Upper lobe of right lung (tissue), 1 donor: ENCODE measurements at places on chromosomes 5 and 9. TPM values are rescaled to one million over a fixed set of nuclear protein-coding genes. Genes with fewer than 3 reads are reported as not detected.

GRCh38 chr9:114696814-114697544 lies 15.0 kb upstream of the TEX48 start:
- H3K27ac ChIP-seq: no peak overlapping the region
- H3K36me3 ChIP-seq: no peaks in the 10 kb centered on the region
- no peak for DNase-seq
- H3K4me1 ChIP-seq: no peaks in the 10 kb centered on the region
- H3K27me3 ChIP-seq: no peaks in the 10 kb centered on the region

GRCh38 chr5:174046558-174046957 lies 1.1 kb downstream of the NSG2 start:
- H3K4me3 ChIP-seq: no peak overlapping the region
- no peak for DNase-seq

- H3K27ac ChIP-seq: no peak overlapping the region
- H3K27me3 ChIP-seq: no peaks in the 10 kb centered on the region
- H3K4me3 ChIP-seq: no peak overlapping the region
- DNase-seq: no peak
- H3K4me1 ChIP-seq: no peaks in the 10 kb centered on the region
Measured at GRCh38 chr5:42632354-42632900, 124.2 kb upstream of the CCDC152 start.

DNA sequence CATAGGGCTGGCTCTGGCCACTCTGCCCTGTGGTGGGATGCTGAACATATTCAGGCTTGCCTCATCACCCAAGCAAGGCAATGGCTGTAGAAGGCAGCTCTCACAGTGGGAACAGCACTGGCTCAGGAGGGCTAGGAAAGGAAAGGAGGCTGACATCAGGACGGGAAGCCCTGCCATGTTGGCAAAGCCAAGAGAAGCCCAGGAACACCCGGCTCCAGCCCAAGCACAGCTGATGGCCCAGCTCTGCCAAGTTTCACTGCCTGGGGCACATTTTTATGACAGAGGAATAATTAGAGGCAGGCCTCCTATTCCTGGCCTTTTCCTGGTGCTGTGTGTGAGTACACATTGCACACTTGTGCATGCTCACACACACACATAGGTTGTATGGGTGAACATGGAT lies 163.6 kb upstream of the SMIM23 start:
- H3K27me3 ChIP-seq: no peaks in the 10 kb centered on the region
- DNase-seq: no peak
- no peak overlapping the region for H3K27ac ChIP-seq
- no peak overlapping the region for H3K4me3 ChIP-seq

- peaks cover 3% of the 10 kb centered on the region for H3K4me1 ChIP-seq
- no peak overlapping the region for H3K27ac ChIP-seq
- peak; percentile 92 for DNase-seq
- peaks cover 73% of the 10 kb centered on the region for H3K36me3 ChIP-seq
- H3K27me3 ChIP-seq: no peaks in the 10 kb centered on the region
- H3K4me3 ChIP-seq: no peak overlapping the region
Measured at GRCh38 chr9:131590907-131591844, 45.9 kb downstream of the PRRT1B start.

DNA sequence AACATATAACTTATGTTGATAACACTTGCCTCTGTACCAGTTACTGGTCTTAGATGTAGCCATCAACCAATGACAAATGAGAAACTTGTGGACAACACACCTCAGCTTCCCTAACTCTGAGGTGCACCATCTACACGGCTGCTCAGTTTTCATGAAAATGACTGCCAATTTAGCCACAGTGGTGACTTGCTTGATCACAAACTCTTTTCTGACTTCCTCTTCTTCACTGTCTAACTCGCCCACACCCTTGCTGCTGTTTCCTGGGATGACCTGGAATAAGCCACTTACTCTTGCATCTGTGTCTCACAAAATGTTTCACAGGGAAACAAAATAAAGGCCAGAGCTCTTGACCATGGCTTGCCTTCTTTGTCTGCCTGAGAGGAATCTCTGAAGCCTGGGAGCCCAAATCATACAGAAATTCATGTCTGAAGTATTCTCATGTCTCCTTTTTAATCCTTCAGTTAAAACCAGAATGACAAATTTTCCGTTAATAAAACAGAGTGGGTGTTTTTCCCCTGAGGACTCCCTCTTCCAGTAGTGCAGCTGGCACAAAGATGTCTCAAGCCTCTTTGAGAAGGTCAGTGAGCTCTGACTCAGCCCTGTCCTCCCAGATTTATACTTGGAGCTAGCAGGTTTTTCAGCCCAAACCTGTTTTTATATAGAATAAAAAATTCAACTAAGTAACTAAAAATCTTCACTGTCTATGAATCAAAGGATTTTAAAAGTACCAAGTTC lies 126.5 kb upstream of the PAM start:
- no peaks in the 10 kb centered on the region for H3K36me3 ChIP-seq
- no peak overlapping the region for H3K27ac ChIP-seq
- no peaks in the 10 kb centered on the region for H3K27me3 ChIP-seq
- no peaks in the 10 kb centered on the region for H3K4me1 ChIP-seq
- DNase-seq: no peak

- H3K36me3 ChIP-seq: peaks cover 34% of the 10 kb centered on the region
- no peaks in the 10 kb centered on the region for H3K27me3 ChIP-seq
- peak overlapping the region; percentile 91 for H3K27ac ChIP-seq
- H3K4me3 ChIP-seq: no peak overlapping the region
Measured at GRCh38 chr5:133969654-133970324, 1.4 kb upstream of the C5orf15 start.

DNA sequence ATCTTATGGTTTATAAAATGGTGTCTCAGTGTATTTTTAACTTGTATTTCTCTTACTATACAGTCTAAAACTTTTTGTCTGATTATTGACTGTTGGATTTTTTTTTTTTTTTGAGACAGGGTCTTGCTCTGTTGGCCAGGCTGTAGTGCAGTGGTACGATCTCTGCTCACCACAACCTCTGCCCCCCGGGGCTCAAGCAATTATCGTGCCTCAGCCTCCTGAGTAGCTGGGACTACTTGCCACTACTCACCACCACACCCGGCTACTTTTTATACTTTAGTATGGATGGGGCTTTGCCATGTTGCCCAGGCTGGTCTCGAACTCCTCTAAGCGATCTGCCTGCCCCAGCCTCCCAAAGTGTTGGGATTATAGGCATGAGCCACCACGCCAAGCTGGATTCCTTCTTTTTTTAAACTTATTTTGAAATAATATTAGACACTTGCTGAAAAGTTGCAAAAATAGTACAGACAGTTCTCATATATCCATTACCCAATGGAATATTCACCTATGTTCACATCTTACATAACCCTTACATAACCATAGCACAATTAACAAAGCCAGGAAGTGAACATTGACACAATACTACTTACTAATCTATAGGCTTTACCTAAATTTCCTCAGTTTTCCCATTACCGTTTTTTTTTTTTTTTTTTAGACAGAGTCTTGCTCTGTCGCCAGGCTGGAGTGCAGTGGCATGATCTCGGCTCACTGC lies 47.2 kb downstream of the STOM start:
- H3K36me3 ChIP-seq: peaks cover 78% of the 10 kb centered on the region
- H3K27me3 ChIP-seq: no peaks in the 10 kb centered on the region
- H3K27ac ChIP-seq: peak overlapping the region; percentile 79
- H3K4me3 ChIP-seq: no peak overlapping the region
- peaks cover 55% of the 10 kb centered on the region for H3K4me1 ChIP-seq

DNA sequence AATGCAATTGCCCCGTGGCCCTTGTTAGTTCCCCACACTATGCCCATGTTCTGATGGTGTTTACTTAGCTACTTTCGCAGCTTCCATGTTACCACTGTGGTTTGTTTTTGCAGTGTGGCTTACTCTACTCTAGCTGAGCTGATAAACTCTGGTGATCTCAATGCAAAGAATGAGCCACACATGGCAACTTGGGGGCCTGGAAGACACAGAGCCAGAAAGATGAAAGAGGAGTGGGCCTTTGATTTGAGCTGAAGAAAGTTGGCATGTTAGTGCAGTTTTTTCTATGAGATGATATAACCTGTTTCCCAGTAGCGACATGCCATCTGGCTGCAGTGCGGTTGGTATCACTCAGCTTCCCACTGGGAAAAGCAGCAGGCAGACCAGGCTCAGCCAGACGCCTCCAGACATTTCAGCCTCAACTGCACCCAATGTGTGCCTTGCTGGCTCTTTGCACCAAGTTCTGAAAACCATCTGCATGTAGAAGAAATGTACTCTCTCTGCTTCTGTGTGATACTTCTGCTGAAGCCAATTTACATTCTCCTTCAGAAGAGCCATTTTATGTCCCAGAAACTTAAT lies 329.4 kb downstream of the ARHGEF28 start:
- no peaks in the 10 kb centered on the region for H3K27me3 ChIP-seq
- DNase-seq: no peak
- no peaks in the 10 kb centered on the region for H3K36me3 ChIP-seq
- H3K4me1 ChIP-seq: no peaks in the 10 kb centered on the region

DNA sequence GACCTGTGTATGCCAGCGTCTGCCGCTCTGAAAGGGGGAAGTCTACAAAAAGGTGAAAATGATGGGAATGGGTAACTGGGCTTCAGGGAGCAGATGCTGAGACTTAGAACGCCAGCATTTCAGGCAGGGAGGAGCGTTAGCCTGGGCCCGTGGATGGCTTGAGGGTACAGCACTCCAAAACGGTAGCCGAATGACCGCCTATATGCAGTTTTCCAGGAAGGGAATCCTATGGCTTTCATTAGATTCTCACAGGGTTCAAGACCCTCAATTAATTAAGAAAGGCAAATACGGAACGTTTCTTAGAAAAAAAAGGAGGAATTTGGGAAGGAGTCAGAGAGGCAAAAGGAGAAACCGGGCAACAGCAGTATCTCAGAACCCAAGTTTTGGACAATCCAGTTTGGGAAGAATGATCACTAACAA lies 639 bp downstream of the AMACR start:
- H3K27me3 ChIP-seq: no peaks in the 10 kb centered on the region
- DNase-seq: no peak
- H3K36me3 ChIP-seq: peaks cover 14% of the 10 kb centered on the region

- no peak overlapping the region for H3K27ac ChIP-seq
- DNase-seq: no peak
- H3K36me3 ChIP-seq: peaks cover 3% of the 10 kb centered on the region
- no peak overlapping the region for H3K4me3 ChIP-seq
- no peaks in the 10 kb centered on the region for H3K4me1 ChIP-seq
Measured at GRCh38 chr5:115809946-115810345, 6.5 kb downstream of the CDO1 start.

- no peaks in the 10 kb centered on the region for H3K36me3 ChIP-seq
- no peak overlapping the region for H3K27ac ChIP-seq
- no peak for DNase-seq
- H3K4me1 ChIP-seq: peaks cover 5% of the 10 kb centered on the region
- no peak overlapping the region for H3K4me3 ChIP-seq
Measured at GRCh38 chr9:105053209-105053652, 125.3 kb upstream of the ABCA1 start.

DNA sequence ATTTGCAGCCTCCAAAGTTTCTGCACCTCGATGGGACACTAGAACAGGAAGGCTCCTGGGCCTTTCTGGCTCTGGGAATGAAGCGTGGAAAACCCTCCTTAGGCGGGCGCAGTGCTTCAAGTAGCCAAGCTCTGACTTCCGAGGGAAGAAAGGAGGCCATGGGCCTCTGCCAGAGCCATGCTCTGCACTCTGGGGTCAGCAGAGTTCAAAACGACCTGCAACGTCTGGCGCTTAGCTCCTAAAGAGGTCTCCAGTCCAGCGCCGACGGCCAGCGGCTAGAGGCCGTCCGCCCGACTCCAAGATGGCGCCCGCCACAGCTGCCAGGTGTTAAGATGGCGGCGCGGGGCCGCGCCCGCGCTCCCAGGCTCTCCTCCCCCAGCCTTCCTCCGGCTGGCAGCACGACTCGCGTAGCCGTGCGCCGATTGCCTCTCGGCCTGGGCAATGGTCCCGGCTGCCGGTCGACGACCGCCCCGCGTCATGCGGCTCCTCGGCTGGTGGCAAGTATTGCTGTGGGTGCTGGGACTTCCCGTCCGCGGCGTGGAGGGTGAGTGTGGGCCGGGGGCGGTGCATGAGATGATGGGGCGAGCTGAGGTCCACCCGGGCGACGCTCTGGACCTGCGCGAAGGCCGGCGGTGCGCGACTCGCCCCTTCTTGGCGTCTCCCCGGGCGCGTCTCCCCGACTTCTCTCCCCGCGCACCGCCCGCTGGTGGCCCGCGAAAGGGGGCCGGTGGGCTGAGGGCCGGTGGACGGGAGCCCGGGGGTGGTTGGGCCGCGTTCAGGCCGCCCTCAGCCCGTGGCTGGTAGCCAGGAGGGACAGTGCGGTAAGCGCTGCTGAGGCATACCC lies at the start of gene TXNDC15:
TSS of gene TXNDC15 (plus strand) at position 385 of the 844 bp plus-strand sequence. CDS start at position 442, 57 bp downstream.
- H3K4me1 ChIP-seq: peaks cover 14% of the 10 kb centered on the region
- DNase-seq: peak; percentile 95
- H3K36me3 ChIP-seq: no peaks in the 10 kb centered on the region
- peak within 1 kb of the TSS; percentile 93 for H3K4me3 ChIP-seq
- peak within 1 kb of the TSS; percentile 93 for H3K27ac ChIP-seq

DNA sequence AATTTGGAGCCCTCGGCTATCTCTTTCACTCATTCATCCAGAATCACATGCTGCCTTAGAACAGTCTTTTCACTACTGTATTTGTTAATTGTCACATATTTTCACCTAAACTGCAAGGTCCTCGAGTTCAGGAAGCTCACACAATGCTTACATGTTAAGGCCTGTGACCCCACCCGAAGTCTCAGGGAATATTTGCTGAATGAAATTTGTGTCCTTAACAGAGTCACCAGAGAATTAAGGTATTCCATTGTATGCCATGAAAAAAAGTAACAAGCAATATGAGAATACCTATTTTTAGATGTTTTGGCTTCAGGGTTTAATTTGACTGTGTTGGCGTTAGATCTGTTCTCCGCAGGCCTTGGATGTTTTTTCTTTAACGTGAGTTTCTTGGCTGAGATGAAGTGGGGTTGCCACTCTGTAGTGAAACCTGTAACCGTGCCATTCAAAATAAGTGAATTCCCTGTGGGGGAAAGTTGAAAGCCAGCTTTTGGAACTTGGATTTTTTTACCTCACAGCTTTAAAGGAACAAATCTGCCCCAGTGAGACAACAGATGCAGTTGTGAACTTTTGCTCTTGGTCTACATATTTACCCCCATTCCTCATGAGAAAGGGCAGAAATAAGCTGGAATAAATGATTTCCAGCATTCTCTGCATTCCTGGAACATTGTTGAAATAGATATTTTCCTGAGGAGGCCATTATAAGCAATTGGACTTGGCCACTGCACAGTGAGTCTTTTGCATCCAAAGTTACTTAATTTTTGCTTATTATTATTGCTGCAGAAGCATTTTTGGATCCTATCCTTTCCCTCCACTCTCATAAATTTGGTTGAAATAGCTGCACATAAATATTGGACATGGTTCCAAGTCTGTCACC lies 35.9 kb upstream of the FBP1 start:
- no peaks in the 10 kb centered on the region for H3K27me3 ChIP-seq
- no peaks in the 10 kb centered on the region for H3K36me3 ChIP-seq
- DNase-seq: no peak
- H3K4me3 ChIP-seq: no peak overlapping the region
- H3K4me1 ChIP-seq: no peaks in the 10 kb centered on the region
- no peak overlapping the region for H3K27ac ChIP-seq

- H3K27me3 ChIP-seq: no peaks in the 10 kb centered on the region
- no peak for DNase-seq
- H3K4me1 ChIP-seq: no peaks in the 10 kb centered on the region
- H3K36me3 ChIP-seq: no peaks in the 10 kb centered on the region
- H3K27ac ChIP-seq: no peak overlapping the region
- H3K4me3 ChIP-seq: no peak overlapping the region
Measured at GRCh38 chr9:120267929-120268328, 312.0 kb downstream of the CDK5RAP2 start.

The CKMT2 gene
- 3.0 TPM for total RNA-seq

The TLX3 gene
- total RNA-seq: not detected

The SH3RF2 gene
- total RNA-seq: 12.4 TPM

The ENTPD2 gene
- total RNA-seq: 0.41 TPM
